Stomach (tissue), 19 donors: ENCODE measurements at places on chromosomes 6 and 20. TPM values are rescaled to one million over a fixed set of nuclear protein-coding genes. Genes with fewer than 3 reads are reported as not detected.

- DNase-seq = no peak
- no peaks in the 10 kb centered on the region for H3K27me3 ChIP-seq
- H3K27ac ChIP-seq = no peak overlapping the region
- no peaks in the 10 kb centered on the region for H3K36me3 ChIP-seq
- no peaks in the 10 kb centered on the region for H3K4me1 ChIP-seq
Measured at GRCh38 chr6:24997231-24997630, 61.5 kb upstream of the RIPOR2 start.

GRCh38 chr20:37207171-37207570 is 27.8 kb upstream of the MROH8 start:
- no peaks in the 10 kb centered on the region for H3K27me3 ChIP-seq
- H3K36me3 ChIP-seq = peaks cover 68% of the 10 kb centered on the region
- H3K4me3 ChIP-seq = no peak overlapping the region
- peaks cover 7% of the 10 kb centered on the region for H3K4me1 ChIP-seq

DNA sequence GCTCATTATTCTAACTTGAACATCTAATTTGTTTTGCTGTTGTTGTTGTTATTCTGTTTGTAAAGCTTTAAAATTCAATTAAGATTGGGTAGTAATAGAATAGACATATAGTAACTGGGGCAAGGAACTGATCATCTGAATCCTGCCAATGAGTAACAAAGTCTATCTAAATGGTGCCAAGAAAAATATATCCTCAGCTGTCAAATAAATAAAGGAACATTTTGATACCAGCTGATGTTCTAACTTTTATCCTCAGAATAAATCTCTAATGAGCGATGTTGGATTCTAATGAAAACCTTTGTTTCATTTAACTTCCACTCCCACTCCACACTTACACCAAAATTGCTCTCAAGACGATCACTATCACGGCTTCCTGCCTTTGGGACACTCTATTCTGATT is 210.9 kb downstream of the TINAG start:
- no peaks in the 10 kb centered on the region for H3K27me3 ChIP-seq
- no peak overlapping the region for H3K27ac ChIP-seq
- H3K4me1 ChIP-seq = no peaks in the 10 kb centered on the region
- no peak for DNase-seq

PRND gene
- total RNA-seq = not detected

DNA sequence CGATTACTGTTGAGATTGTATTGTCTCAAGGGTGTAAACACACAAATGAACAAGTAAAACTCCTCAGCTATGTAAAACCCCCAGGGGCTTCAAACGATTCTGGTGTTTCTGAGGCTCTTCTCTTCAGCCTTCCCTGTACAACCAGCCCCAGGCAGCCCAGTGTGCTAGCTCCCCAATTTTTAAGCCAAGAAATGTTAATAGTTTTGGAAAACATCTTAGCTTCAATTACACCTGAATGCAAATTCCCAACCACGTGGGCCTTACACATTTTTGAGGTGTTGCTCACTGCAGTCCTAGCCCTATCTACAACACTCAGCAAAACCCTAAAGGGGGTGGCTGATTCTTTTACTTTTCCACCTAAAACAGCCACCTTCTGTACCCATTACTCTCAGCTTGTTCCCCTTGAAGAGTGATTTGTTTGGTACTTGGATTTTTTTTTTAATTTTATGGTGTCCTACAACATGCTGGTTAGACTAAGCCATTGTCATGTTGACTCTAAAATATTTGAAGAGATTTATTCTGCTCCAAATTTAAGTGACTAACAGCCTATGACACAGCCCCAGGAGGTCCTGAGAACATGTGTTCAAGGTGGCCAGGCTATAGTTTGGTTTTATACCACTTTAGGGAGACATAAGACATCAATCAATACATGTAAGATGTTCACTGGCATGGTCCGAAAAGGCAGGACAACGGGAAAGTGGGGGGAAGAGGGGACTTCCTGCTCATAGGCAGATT is 48.7 kb downstream of the ADAT2 start:
- no peak overlapping the region for H3K4me3 ChIP-seq
- H3K4me1 ChIP-seq = peaks cover 21% of the 10 kb centered on the region
- H3K27ac ChIP-seq = no peak overlapping the region

DNA sequence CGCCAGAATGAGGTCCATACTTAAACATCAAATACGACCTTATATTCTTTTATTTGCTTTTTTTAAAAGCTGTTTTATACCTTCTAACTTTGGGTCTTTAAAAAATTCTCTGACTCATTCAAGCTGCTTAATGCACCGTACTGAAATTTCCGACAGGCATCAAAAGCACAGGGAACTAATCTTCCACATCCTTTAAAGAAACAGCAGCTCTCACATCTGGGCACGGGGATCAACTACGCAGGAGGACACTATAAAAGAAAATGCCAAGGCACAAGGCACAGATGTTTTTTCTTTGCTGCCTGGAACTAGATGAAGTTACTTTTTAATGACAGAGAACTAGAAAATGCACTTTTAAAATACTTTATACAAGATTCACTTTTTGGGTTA is 112.4 kb upstream of the ARG1 start:
- no peaks in the 10 kb centered on the region for H3K36me3 ChIP-seq
- H3K27ac ChIP-seq = no peak overlapping the region
- H3K4me3 ChIP-seq = no peak overlapping the region

- no peak for DNase-seq
- no peaks in the 10 kb centered on the region for H3K27me3 ChIP-seq
- H3K36me3 ChIP-seq = no peaks in the 10 kb centered on the region
- H3K4me1 ChIP-seq = no peaks in the 10 kb centered on the region
- H3K27ac ChIP-seq = no peak overlapping the region
Measured at GRCh38 chr6:124688369-124688768, 273.9 kb upstream of the RNF217 start.

DNA sequence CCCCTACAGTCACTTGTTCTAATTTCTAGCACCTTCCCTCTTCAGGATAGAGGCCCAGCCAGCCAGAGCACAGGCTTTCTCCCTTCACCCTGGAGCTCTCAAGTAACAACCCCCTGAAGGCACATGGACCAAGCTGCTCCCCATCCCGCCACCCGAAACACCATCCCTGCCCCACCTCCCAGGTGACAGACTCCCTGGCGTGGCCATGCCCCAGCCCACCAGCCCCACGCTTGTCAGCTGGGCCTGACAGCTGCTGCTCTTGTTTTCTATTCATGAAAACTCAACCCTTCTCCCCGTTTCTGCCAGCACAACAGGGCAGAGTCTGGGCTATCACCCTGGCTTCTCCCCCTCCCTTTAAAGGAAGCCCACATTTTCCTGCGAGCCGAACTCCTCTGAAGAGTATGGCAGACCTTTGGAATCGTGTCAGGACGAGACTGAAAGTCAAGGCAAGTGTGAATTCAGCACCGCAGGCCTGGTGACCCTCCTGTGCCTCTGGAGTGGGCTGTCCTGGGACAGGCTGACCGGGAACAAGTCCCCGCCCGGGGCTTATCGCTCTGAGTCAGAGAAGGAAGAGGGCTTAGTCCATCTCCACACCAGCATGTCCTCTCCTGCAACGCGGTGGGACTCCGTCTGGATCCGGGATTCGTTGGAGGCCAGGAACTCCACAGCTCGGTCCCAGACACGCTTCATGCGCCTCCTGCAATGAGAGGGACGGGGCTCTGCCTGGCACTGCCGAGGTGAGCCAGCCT is 16.7 kb downstream of the LEMD2 start:
- H3K4me1 ChIP-seq = peaks cover 32% of the 10 kb centered on the region
- H3K36me3 ChIP-seq = peaks cover 47% of the 10 kb centered on the region
- H3K27ac ChIP-seq = peak overlapping the region; percentile 90
- H3K27me3 ChIP-seq = no peaks in the 10 kb centered on the region
- DNase-seq = no peak
- H3K4me3 ChIP-seq = no peak overlapping the region

DNA sequence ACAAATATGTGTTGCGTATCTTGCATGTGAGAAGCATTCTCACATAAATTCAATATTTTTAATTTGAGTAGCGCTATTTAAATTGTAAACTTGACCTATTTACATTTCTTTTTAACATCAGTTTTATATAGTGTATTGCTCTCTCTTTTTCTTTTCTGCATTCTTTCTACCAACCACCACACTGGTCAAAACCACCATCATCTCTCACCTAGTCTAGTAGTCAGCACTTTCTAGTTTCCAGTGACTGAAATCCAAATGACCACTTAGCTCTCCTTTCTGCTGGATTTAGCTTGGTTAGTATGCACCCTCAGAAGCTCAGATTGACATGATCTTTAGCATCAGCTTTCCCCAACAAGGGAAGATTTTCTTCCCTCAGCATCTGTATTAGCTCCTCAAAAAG is 73.2 kb upstream of the HCRTR2 start:
- DNase-seq = no peak
- no peaks in the 10 kb centered on the region for H3K27me3 ChIP-seq
- H3K36me3 ChIP-seq = no peaks in the 10 kb centered on the region
- H3K4me1 ChIP-seq = no peaks in the 10 kb centered on the region

- H3K27me3 ChIP-seq = no peaks in the 10 kb centered on the region
- no peaks in the 10 kb centered on the region for H3K4me1 ChIP-seq
- peaks cover 75% of the 10 kb centered on the region for H3K36me3 ChIP-seq
- no peak for DNase-seq
Measured at GRCh38 chr20:34459209-34459897, 56.9 kb upstream of the DYNLRB1 start.

FILIP1 gene
- total RNA-seq = 2.6 TPM

RBPJL gene
- 2.2 TPM for total RNA-seq

- H3K27ac ChIP-seq = peak overlapping the region; percentile 95
- DNase-seq = no peak
Measured at GRCh38 chr6:138989098-138989983, 1.3 kb upstream of the REPS1 start.
